ENCODE measurements at places on chromosomes 3 and 15. TPM values are rescaled to one million over a fixed set of nuclear protein-coding genes. Genes with fewer than 3 reads are reported as not detected.

ITIH4 gene
- 5.2 TPM for total RNA-seq

MUC4 gene
- total RNA-seq, result not detected

CLEC3B gene
- total RNA-seq, result 132 TPM

GABRG3 gene
- not detected for total RNA-seq

CPEB1 gene
- 1.8 TPM for total RNA-seq
